ENCODE measurements at places on chromosomes 11 and 22.
A peak's percentile ranks its signal among the peaks of the same experiment; 100 is the strongest.

DNA sequence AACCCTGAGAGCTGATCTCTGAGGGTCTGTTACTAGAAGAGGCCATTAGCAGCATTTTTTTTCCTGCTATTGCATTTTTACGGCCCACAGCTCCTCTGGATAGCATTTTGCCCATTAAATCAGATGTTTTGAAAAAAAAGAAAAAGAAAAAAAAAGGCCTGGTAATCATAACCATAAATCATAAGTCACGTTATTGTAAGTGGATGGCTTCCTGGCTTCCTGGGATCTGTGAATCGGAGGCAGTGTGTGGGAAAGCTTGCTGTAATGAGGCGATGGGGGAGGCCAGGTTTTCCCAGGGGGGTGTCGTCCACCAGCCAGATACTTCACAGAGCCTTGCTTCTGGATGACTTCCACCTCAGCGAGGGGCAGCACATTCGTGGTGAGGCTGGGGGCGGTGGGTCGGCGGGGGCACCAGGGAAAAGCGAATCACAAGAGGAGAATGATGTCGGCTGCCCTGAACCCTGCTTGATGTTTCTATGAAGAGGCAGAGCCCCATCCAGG lies 106.5 kb upstream of the SYT13 start:
- no peak for DNase-seq

DNA sequence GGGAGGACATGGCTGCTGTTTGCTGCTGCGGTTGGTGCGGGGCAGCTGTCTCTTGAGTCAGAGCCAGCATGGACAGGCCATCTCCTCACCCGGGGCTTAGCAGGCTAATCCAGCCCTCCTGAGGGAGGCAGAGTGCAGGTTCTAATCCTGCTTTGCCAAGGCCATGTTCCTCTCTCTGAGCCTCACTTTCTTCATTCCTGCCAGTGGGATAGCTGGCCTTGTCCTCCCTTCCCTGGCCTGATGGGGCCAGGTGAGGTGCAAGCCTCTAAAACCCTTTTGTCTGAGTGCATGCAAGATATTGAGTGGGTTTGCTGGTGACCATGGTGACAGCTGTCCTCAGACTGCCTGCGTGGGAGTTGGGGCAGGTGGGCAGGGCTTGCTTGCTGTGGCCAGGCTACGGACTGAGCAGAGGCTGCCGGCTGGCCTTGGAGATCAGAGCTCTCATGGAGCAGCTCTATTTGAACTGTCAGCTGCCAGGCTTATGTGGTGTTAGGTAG lies 3.6 kb downstream of the USP35 start:
- no peak for DNase-seq

DNA sequence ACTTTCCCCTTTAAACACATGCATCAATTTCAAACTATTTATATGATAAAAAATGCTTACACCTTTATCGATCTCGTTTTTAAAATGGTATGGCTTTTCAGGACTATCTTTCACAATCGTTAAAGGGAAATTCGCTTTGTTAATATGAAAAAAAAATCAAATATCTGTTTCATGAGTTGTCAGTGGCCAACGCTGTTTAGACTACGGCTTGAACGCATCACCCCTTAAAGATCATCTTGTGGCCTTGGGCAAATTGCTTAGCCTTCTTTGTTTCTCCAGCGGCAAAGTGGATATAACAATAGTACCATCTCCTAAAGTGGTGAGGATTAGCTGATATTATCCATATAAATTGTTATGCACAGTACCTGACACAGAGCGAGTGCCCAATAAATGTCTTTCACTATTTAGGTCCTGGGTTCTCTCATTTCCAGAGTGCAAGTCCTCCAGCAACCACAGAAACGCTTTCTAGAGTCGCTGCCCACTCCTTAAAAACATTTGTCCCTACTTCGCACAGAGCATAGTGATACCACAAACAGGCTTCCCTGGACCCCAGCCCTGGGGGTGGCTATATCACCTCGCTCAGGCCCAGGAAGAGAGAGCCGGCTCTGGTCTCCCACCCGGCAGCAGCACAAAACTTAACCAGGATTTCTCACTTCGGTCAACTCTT lies 904 bp downstream of the SLC35F2 start:
- DNase-seq: peak; percentile 0

GRCh38 chr11:1988667-1989317 lies 8.8 kb downstream of the H19 start:
- no peak for DNase-seq

DNA sequence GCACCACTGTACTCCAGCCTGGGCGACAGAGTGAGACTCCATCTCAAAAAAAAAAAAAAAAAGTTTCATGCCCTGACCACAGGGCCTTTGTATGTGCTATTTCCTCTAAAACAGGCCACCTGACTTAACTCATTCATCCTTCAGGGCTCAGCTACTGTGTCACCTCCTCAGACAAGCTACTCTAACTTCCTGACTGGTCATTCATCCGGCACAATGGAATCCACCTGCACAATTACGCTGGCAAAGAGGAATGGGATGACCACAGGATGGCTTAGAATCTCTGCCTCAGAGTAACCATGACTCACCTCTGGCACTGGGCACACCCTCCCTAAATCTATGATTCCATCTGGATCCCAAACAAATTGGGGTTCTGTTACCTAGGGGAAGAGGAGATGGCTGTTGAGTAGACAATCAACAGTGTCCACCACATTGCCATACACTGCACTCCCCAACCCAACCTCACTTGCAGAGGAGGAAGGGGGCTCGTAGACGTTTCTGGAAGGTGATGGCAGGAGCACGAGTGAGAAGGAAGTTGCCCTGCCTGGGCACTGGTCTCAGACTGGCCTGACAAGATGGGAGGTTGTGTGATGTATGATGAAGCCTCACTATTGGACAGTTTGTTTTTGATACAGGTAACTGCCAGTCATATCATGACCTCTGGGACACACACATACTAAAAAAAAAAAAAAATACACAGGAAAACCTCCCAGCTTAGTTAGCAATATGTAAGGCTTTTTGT lies 22.8 kb upstream of the HMOX1 start:
- DNase-seq: no peak

- DNase-seq: no peak
Observed at GRCh38 chr11:126317756-126318573, 14.1 kb downstream of the DCPS start.

GRCh38 chr11:121393855-121394254 lies 58.3 kb upstream of the SORL1 start:
- no peak for DNase-seq

- DNase-seq: no peak
Observed at GRCh38 chr11:115613986-115614632, 109.9 kb upstream of the CADM1 start.

DNA sequence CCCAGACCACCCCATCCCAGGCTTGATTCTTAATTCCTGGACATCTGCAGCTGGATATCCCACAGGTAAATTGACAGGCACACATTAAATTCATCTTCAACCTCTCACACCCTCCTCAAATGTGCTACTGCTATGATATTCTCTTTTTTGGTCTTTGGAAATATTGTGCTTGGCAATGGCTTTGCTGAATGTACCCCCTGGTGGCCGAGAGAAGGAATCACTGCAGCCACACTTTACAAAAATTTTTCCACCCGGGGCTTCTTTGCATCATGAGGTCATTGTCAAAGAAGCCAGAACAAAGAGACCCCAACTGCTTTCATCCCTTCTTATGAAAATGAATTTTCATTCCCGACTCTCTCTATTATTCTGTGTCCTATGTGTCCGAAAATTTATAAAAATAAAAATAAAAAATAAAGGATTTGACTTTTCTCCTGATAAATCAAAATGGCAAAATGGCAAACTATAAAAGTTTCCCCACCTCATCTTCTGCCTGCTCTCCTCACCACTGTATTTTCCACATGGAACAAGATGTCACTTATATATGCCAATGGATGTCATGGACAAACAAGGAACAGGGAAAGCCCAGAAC lies 15.0 kb upstream of the CYB5R2 start:
- DNase-seq: no peak

- no peak for DNase-seq
Observed at GRCh38 chr11:121300313-121300971, 7.9 kb downstream of the SC5D start.

DNA sequence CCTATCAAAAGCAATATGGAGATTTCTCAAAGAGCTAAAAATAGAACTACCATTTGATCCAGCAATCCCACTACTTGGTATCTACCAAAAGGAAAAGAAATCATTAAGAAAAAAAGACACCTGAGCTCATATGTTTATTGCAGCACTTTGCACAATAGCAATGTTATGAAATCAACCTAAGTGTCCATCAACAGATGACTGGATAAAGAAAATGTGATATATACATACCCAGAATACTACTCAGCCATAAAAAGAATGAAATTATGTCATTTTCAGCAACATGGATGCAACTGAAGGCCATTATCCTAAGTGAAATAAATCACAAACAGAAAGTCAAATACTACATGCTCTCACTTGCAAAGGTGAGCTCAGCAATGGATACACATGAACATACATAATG lies 1565.5 kb upstream of the RAG2 start:
- DNase-seq: no peak
